ENCODE measurements at places on chromosomes 7 and 10.

GRCh38 chr7:40782836-40783235, 648.0 kb downstream of the SUGCT start:
- DNase-seq: no peak

GRCh38 chr7:129123510-129123857, 21.0 kb upstream of the TSPAN33 start:
- DNase-seq: no peak

DNA sequence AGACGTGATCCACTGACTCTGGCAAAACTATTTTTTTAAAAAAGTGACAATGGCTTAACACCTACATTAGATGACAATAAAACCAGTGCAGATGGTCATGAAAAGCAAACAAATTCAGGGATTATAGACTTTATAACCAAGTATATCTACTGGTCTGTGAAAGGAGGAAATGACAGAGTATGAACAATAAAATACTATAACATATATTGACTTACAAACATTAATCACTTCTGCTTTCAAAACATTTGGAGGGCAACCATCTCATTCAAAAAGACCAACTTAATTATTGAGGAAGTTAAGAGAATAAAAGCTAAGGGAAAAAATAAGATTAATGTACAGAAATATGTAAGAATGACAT, 34.8 kb downstream of the JMJD1C start:
- DNase-seq: no peak

GRCh38 chr10:65952086-65952485, 973.8 kb upstream of the LRRTM3 start:
- DNase-seq: no peak

DNA sequence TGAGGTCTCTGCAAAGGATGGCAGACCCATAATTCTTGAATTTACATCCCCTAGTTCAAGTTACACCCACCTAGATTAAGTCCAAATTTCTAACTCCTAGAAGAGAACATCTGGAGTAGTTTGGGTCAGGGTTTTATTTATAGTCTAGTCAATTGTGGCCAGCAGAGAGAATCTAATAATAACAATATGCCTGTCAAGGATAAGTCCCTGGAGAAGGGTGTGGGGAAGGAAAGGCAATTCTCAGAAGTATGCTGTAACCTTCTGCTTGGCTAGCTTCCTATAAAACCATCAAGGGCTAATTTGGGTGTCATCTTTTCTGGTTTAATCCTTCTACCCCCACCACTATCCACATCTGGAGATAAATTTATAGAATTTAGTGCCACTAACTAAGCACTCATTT, 52.8 kb upstream of the SEMA3E start:
- DNase-seq: no peak

- DNase-seq: peak; percentile 61
These were observed 804 bp downstream of the C10orf95 start for GRCh38 chr10:102450374-102451104.

- DNase-seq: peak; percentile 21
These were observed 554 bp downstream of the CSGALNACT2 start for GRCh38 chr10:43138757-43139241.

GRCh38 chr7:43462836-43463235, 120.1 kb upstream of the STK17A start:
- no peak for DNase-seq

GRCh38 chr7:33842150-33842549, 63.2 kb upstream of the BMPER start:
- no peak for DNase-seq

DNA sequence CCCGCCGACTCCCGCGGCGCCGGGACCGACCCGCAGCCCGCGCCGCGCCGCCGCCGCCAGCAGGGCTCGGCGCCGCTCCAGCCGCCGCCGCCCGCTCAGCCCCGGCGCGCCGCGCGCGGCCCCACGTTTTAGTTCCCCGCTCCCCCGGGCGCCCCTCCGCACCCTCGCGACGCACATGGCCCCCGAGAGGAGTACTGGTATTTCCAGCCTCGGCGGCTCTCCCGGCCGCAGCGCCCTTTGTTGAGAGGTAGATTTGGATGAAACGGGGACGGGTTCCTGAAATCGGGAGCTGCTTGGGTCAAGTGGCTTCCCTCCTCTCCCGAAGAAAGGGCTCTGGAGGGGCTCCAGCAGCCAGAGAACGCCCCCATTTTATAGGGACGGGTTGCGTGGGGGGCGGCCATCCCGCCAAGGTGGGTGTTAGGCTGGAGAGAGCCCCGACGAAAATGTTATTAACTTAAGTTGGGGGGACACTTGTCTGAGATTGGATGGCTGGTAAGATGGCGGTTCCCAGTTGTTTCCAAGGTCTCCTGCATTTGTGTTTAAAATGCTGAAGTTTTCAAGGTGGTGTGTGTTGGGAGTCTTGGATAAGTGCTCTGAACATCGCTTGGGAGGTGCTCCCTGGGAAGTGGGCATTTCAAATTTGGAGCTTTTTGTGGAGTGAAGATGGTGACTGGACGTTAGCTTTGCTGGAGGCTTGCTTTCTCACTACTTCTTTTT, 1.2 kb downstream of the BMI1 start:
- no peak for DNase-seq

Data from stimulated activated CD8-positive, alpha-beta memory T cell treated with anti-CD3 and anti-CD28 coated beads, Interleukin-4, amount 100 ng/mL, for 1 hour (primary cell).